H1 (cell line): ENCODE measurements at places on chromosomes 1 and 21. TPM values are rescaled to one million over a fixed set of nuclear protein-coding genes. Genes with fewer than 3 reads are reported as not detected.

The OLIG2 gene
- total RNA-seq, result 0.11 TPM in 1 of 2 replicates, not detected in the other

The CCDC185 gene
- total RNA-seq, result not detected in 2 replicates

The RGS1 gene
- not detected in 2 replicates for total RNA-seq

The LAMB3 gene
- total RNA-seq, result 0.50 and 0.67 TPM in 2 replicates

The MNDA gene
- total RNA-seq, result not detected in 2 replicates

DNA sequence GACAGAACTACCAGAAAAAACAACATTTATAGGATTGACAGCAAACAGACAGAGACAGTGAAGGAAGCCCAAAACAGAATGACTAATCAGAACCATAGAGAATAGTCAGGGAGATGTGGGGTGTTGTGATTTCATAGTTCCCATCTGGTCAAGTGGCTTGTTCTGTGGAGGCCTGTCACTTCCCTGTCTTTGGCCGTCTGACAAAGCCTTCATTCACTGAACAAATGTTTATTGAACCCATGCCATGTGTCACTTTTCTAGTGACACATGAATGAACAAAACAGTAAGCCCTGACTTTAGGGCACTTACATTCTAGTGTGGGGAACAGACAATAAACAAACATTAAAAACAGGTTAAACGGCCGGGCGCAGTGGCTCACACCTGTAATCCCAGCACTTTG is 3.2 kb upstream of the SRRM1 start:
- no peak overlapping the region for H3K27ac ChIP-seq
- no peak overlapping the region for H3K4me3 ChIP-seq
- no peaks in the 10 kb centered on the region for H3K36me3 ChIP-seq

DNA sequence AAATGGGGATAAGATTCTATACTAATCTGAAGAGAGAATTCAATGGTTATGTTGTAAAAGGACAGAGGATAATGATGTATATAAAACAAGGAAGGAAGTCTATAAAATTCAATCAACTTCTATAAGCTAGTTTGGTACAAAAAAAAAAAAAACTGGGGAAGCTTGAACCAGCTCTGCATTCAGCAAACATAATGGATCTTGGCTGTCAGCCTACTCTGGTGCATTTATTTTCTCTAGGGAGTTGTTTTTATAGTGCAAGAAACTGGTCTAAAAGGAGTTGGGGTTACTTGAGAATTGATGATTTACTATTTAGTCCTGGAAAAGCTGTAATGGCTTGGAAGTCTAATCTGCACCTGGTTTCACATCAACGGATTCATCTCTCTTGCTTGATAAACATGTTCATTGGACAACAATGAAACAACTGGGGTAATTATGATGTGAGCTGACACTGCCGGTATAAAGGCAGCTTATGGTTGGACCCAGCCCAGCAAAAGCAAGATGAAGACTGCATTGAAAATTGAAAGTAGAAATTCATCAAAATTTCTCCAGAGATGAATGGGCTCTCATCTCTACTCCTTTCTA is 199.4 kb upstream of the NRIP1 start:
- no peak overlapping the region for H3K27ac ChIP-seq
- no peaks in the 10 kb centered on the region for H3K4me1 ChIP-seq
- H3K4me3 ChIP-seq, result no peak overlapping the region
- DNase-seq, result no peak

DNA sequence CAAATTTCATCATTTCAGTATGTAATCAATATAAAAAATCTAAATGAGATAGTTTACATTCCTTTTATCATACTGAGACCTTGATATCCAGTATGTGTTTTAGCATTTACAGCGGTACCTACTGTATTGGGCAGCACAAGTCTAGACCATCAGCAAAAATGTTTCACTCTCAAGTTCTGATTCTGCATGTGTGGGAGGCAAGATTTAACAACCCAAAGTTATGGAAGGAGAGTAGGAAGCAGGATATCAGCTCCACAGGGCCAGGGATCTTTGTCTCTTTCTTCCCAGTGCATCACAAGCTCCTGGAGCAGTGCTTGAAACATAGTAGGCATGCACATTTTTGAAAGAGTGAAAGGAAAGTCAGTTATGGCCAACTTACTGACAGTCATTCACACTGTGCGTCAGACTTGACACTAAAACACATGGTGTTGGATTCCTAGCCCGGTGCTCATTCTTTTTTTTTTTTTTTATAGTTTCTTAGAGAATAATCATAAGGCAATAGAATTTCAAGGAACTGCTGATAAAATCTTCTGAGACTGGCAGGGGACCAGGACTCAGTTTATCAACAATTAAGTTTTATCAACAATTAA is 6.1 kb downstream of the TENT5C start:
- no peak overlapping the region for H3K4me3 ChIP-seq
- no peak overlapping the region for H3K27ac ChIP-seq
- H3K4me1 ChIP-seq, result peaks cover 7% of the 10 kb centered on the region

- no peaks in the 10 kb centered on the region for H3K4me1 ChIP-seq
- no peak overlapping the region for H3K4me3 ChIP-seq
- no peaks in the 10 kb centered on the region; the same call in 1 of the 2 replicates for H3K27me3 ChIP-seq
- peaks cover 21% of the 10 kb centered on the region for H3K36me3 ChIP-seq
Observed at GRCh38 chr1:44227211-44227610, 13.9 kb downstream of the DMAP1 start.

- peaks cover 2% of the 10 kb centered on the region; the same call in 1 of the 2 replicates for H3K36me3 ChIP-seq
- no peak for DNase-seq
- H3K4me3 ChIP-seq, result no peak overlapping the region
Observed at GRCh38 chr1:243609698-243610097, 240.3 kb downstream of the AKT3 start.

DNA sequence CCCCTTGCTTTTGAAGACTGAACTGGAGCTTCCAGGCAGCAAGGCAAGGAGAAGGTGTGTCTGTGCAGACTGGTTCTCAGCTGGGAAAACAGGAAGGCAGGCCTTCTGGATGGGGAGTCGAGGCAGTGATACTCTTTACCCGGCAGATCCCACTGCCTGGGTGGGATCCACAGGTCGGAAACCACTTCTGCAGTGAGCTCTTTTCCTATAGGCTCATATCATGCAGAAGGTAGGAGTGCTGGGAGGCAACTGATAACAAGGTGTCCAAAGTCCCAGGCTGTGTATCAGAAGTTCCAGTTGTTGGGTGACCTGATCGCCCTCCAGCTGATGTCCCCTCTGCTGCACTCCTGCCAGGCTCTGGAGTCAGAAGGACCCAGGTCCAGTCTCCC is 17.1 kb downstream of the ACOT11 start:
- H3K4me3 ChIP-seq, result no peak overlapping the region
- DNase-seq, result no peak
- H3K36me3 ChIP-seq, result no peaks in the 10 kb centered on the region
- peaks cover 10% of the 10 kb centered on the region for H3K4me1 ChIP-seq
- no peak overlapping the region for H3K27ac ChIP-seq
- H3K27me3 ChIP-seq, result no peaks in the 10 kb centered on the region

DNA sequence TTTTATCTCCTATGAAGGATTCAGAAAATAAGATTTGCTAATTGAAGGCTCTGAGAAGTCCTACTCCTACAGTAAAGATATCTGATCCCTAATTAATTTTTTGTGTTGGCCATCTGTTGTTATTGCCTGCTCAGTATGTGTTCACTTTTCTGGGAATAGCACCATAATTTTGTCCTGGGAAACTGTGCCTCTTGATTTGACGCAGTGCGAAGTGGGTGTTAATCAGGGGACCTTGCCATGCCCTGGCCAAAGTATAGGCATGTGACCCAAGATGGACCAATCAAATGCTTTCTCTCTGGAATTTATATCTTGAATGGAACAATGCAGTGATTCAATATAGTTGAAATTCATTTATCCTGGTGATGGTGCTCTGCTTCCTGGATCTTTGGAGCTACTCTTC is 30.4 kb upstream of the GNG12 start:
- H3K36me3 ChIP-seq, result no peaks in the 10 kb centered on the region
- no peak overlapping the region for H3K27ac ChIP-seq
- no peaks in the 10 kb centered on the region for H3K4me1 ChIP-seq
- H3K4me3 ChIP-seq, result no peak overlapping the region

GRCh38 chr1:166902279-166902678 is 26.2 kb upstream of the TADA1 start:
- no peaks in the 10 kb centered on the region for H3K36me3 ChIP-seq
- H3K4me3 ChIP-seq, result no peak overlapping the region
- H3K4me1 ChIP-seq, result no peaks in the 10 kb centered on the region
- H3K27me3 ChIP-seq, result no peaks in the 10 kb centered on the region
- DNase-seq, result no peak
- no peak overlapping the region for H3K27ac ChIP-seq

GRCh38 chr1:81513796-81514354 is 286.9 kb upstream of the ADGRL2 start:
- H3K27ac ChIP-seq, result no peak overlapping the region
- DNase-seq, result no peak
- H3K27me3 ChIP-seq, result no peaks in the 10 kb centered on the region
- H3K36me3 ChIP-seq, result no peaks in the 10 kb centered on the region

DNA sequence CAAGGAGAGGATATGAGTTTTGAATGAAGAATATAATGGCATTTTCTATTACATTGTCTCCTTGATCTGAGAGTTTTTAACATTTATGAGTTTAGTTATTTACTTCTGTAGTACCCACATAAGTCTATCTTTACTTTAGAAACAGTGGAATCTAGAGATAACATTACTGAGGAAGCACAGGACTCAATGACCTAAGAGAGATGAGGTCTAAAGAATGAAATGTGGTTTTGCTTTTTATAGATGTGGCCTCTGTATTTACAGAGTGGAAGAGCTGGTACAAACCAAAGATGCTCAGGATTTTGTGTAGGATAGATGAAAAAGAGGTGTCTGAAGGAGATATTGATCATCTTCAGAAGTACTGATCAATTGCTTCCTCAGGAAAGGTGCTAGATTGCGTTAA is 177.3 kb downstream of the KCTD3 start:
- H3K4me3 ChIP-seq, result no peak overlapping the region
- no peak for DNase-seq
- H3K27ac ChIP-seq, result no peak overlapping the region
- H3K27me3 ChIP-seq, result no peaks in the 10 kb centered on the region
- H3K36me3 ChIP-seq, result no peaks in the 10 kb centered on the region
- no peaks in the 10 kb centered on the region for H3K4me1 ChIP-seq

GRCh38 chr1:57925226-57925625 is 501.4 kb upstream of the DAB1 start:
- no peaks in the 10 kb centered on the region for H3K36me3 ChIP-seq
- DNase-seq, result no peak
- H3K27me3 ChIP-seq, result no peaks in the 10 kb centered on the region
- H3K27ac ChIP-seq, result no peak overlapping the region

GRCh38 chr1:215243345-215244054 is 161.0 kb downstream of the KCNK2 start:
- H3K36me3 ChIP-seq, result no peaks in the 10 kb centered on the region
- no peak overlapping the region for H3K27ac ChIP-seq
- H3K27me3 ChIP-seq, result peaks cover 2% of the 10 kb centered on the region
- no peak for DNase-seq
- no peaks in the 10 kb centered on the region for H3K4me1 ChIP-seq

GRCh38 chr1:210360852-210361477 is 32.3 kb downstream of the HHAT start:
- H3K36me3 ChIP-seq, result no peaks in the 10 kb centered on the region
- peaks cover 12% of the 10 kb centered on the region for H3K4me1 ChIP-seq

GRCh38 chr1:93471911-93472310 is 24.0 kb downstream of the FNBP1L start:
- no peak overlapping the region for H3K27ac ChIP-seq
- no peaks in the 10 kb centered on the region for H3K36me3 ChIP-seq
- no peak overlapping the region for H3K4me3 ChIP-seq
- no peaks in the 10 kb centered on the region; the same call in 1 of the 2 replicates for H3K4me1 ChIP-seq
- DNase-seq, result no peak

- H3K27me3 ChIP-seq, result no peaks in the 10 kb centered on the region
- no peak for DNase-seq
- H3K4me1 ChIP-seq, result peaks cover 2% of the 10 kb centered on the region; the same call in 1 of the 2 replicates
- H3K4me3 ChIP-seq, result no peak overlapping the region
Observed at GRCh38 chr1:114341299-114341698, 169.7 kb downstream of the TRIM33 start.

DNA sequence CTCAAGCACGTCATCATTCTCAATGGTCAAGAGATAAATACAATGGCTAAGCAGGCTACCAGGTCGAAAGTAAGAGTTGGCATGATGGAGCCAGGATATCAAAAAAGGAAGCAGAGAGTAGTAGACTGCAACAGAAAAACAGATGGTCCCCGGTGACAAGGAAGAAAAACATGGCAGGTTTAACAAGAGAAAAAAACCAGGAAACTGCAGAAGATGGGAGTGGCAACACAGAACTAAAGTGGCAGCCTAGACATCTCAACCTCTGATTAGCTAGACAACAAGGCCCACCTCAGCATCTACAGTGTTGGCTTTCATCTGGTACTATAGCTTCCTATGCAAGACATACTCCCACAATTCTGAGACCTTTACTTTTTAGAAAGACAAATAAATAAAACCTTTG is 3.1 kb downstream of the UBR4 start:
- no peaks in the 10 kb centered on the region for H3K27me3 ChIP-seq
- DNase-seq, result no peak
- H3K4me1 ChIP-seq, result no peaks in the 10 kb centered on the region
- H3K27ac ChIP-seq, result no peak overlapping the region
- no peaks in the 10 kb centered on the region for H3K36me3 ChIP-seq

GRCh38 chr1:248613742-248614141 is 16.2 kb upstream of the OR2T10 start:
- H3K27ac ChIP-seq, result no peak overlapping the region
- no peaks in the 10 kb centered on the region for H3K4me1 ChIP-seq
- no peaks in the 10 kb centered on the region for H3K27me3 ChIP-seq
- no peaks in the 10 kb centered on the region for H3K36me3 ChIP-seq

- no peak overlapping the region for H3K27ac ChIP-seq
- H3K4me3 ChIP-seq, result no peak overlapping the region
- H3K36me3 ChIP-seq, result no peaks in the 10 kb centered on the region
- H3K4me1 ChIP-seq, result no peaks in the 10 kb centered on the region
- DNase-seq, result no peak
- H3K27me3 ChIP-seq, result no peaks in the 10 kb centered on the region
Observed at GRCh38 chr1:193434319-193434718, 247.9 kb upstream of the B3GALT2 start.

- H3K4me1 ChIP-seq, result no peaks in the 10 kb centered on the region
- H3K27me3 ChIP-seq, result no peaks in the 10 kb centered on the region
- H3K36me3 ChIP-seq, result no peaks in the 10 kb centered on the region
- no peak overlapping the region for H3K4me3 ChIP-seq
- H3K27ac ChIP-seq, result no peak overlapping the region
Observed at GRCh38 chr21:14321042-14321441, 61.9 kb downstream of the HSPA13 start.

GRCh38 chr1:42962641-42963377 is 4.1 kb upstream of the SLC2A1 start:
- H3K4me1 ChIP-seq, result peaks cover 22% of the 10 kb centered on the region
- no peaks in the 10 kb centered on the region for H3K36me3 ChIP-seq
- peak overlapping the region; percentile 0; the same call in 1 of the 2 replicates for H3K4me3 ChIP-seq
- H3K27me3 ChIP-seq, result no peaks in the 10 kb centered on the region
- H3K27ac ChIP-seq, result peak overlapping the region; percentile 80
- peak; percentile 70 for DNase-seq
